GDM1 (cell line): ENCODE measurements at places on chromosomes 7 and 10.

GRCh38 chr7:150719960-150720891 is 3.8 kb downstream of the GIMAP1 start:
- no peak for DNase-seq

DNA sequence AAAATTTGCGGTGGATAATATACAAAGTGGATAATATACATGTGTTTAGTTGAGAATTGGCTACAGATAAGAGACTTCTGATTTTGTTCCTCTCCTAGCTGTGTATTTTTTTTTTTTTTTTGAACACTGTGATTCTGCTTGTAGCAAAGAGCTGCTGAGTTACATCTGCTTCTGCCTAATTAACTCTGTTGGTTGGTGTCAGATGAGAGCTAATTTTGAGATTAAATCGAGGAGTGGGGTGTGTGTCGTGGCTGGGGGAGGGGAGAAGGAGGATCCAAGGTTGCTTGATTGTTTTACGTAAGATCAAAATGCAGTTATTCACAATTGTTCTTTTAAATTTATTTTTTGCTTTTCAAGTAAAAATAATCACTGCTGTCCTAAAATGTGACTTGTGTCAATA is 11.3 kb downstream of the KAT6B start:
- no peak for DNase-seq

GRCh38 chr7:64688988-64689387 is 23.1 kb downstream of the ZNF107 start:
- no peak for DNase-seq

GRCh38 chr10:104209575-104210198 is 22.5 kb downstream of the CFAP43 start:
- DNase-seq = peak; percentile 1

DNA sequence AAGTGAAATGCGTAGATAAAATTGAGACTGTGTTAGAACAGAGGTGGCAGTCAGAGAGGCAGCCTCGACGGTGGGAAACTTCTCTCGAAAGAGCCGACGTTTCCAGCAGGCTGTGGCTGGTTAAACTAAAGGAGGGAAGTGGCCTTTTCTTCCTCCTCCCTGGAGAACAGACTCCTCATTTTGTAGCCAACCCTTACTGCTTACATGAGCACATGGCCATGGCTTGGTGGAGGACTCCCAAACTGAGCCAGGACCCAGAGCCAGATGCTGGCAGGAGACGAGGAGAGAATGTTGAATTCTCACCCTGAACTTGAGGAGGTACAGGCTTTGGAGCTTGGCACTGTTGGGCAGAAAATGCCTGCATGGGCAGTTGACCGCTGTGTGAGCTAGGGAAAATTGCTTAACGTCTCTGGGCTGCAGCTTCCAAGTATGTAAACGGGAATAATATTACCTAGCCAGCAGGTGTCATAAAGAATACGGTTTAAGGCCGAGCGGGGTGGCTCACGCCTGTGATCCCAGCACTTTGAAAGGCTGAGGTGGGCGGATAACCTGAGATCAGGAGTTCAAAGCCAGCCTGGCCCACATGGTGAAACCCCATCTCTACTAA is 24.5 kb downstream of the MMD2 start:
- DNase-seq = no peak

GRCh38 chr7:103114576-103115008 is 34.3 kb downstream of the NAPEPLD start:
- DNase-seq = no peak

DNA sequence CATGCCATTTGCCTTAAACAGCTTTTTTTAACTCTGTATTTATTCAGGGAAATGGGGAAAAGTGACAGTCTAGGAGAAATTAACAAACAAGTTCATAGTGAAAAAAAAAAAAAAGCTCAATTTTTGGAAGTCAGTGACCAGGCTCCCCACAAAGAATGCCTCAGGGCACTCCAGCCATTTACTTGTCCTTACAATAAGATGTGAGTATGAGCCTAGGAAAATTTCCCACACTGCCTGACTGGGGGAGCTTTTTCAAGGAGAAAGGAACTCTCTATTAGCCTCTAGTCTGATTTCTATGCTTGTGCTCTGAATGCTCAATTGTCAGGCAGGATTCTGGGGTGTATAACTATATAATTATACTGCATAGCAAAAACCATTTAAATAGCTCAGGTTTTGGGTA is 74.9 kb upstream of the NRBF2 start:
- no peak for DNase-seq

- DNase-seq = no peak
These were observed 113.0 kb upstream of the CACUL1 start for GRCh38 chr10:118867768-118868167.

DNA sequence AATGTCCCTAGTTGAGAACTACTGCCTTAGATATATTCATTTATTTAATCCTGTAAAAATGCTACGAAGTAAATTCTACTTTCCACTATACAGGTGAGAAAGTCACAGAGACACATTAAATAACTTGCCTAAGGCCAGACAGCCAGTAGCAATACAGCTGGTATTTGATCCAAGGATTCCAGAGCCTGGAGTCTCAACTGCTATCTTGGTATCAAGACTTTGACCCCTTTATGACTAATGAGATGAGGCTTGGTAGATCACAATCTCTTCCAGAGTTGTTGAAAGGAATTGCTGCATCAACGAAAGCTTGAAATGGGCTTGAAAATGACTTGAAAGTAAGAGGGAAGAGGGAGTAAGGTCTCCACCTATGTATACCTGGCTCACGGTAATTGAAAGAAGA is 83.3 kb downstream of the ORC5 start:
- no peak for DNase-seq

DNA sequence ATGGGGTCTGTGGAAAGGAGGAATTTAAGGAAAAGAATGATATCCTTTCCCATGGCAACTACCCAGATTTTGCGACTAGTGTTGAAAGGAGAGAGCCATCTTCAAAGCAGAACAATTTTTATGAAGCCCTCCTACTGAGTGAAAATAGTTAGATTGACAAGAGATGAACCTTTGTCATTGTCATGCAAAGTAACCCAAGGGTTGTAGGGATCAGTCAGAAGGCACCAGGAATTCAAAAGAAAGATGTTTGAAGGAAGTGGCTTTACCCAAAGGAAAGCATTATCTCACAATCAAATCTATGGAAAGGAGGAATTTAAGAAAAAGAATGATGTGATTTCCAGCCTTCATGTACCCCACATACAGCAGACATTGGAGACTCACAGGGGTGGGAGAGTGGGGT is 544.4 kb downstream of the IPMK start:
- no peak for DNase-seq

DNA sequence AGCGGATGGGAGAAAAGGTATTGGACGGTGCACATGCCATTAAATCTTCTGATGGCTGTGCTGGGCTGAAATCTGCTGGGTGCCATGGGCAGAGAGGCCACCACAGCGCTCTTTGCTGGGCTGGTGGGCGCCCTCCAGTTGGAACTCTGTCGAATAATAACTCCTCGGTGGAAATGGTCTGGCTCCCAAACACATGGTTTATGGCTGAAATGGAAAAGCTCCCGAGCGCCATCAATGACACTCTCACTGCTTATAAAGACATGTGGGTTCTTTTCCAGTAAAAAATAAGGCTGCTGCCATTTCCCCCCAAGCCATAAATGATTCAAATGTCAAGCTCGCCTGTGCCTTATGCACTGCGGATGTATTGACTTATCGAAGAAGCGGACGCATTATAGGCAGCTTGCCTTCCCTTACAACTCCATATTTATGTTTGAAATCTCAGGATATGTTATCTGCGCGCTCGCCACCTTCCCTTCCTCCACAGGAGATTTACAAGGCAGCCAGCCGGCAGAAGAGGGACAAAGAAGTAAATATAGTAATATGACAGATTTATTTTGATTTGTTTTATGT is 239.0 kb upstream of the MKI67 start:
- no peak for DNase-seq

DNA sequence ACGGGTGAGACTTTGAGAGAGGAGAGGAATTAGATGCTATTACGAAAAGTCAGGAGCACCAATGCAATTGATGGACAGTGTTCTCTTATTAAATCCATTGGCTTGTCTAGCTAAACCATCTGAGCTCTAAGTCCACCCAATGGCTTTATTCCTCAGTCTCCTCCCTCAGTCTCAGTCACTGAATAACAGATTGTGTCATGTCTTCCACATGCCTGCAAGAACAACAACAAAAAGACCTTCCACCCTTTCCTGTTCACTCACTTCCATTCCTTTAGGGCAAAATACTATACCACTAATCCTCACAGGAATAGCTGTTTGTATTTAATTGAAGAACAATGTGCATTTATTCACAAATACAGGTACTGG is 154.8 kb upstream of the LAMB4 start:
- DNase-seq = no peak

DNA sequence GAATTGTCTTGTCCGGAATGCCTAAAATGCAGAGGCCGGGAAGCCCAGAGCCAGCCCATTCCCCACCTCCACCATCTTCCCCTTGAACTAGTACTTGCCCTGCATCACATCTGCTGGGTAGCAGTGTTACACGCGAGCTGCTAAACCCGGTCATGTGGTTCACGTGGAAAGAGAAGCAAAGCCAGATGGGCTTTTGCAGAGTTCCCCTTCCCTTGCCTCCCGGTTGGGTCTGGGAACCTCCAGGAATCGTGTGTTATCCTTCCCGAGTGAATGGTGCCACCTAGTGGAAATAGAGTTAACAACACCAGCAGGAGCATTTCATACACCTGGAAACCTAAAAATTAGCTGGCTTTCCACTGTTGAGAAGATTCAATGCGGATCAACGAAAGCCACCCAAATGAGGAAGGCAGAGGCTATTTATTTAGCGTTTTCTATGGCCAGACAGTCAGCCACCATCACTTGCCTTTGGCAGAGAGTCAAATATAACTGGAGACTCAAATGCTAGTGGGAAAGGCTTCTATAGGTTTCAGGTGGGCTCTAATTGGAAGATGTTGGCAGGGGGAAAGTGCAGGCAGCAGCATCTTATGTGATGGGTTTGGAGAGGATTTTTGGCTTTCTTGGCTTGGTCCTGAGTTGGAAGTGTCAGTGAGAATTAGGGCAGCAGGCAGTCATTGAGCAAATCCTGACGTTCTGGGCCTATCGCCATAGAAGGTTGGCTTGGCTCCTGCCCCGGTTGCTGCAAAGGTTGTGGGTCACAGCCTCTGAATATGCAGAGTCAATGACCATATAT is 12.9 kb upstream of the DENND2A start:
- no peak for DNase-seq

- DNase-seq = no peak
These were observed 45.9 kb downstream of the COL1A2 start for GRCh38 chr7:94440451-94441039.

- DNase-seq = no peak
These were observed 274.9 kb upstream of the NEBL start for GRCh38 chr10:21171936-21172541.

- DNase-seq = no peak
These were observed 97.6 kb upstream of the GSDME start for GRCh38 chr7:24854866-24855265.

DNA sequence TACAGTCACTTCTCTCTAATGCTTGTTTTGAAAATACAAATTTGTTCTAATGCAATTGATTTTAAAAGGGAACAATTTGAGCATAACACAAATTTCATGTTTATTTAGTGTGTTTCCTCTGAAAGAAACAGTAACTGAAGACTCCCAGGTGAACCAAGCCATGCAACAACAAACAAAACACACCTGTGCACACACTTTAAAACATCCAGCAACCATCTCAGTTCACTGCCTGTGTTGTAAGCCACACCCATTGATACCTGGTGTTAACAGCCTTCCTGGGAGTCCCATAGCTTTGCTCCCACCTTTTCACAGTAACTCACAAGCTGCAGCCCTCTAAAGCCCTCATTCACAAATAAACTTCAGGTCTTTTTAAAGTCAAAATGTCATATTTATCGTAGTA is 89.3 kb downstream of the DOCK4 start:
- no peak for DNase-seq

GRCh38 chr7:7816816-7817536 is 98.6 kb upstream of the RPA3 start:
- DNase-seq = no peak

DNA sequence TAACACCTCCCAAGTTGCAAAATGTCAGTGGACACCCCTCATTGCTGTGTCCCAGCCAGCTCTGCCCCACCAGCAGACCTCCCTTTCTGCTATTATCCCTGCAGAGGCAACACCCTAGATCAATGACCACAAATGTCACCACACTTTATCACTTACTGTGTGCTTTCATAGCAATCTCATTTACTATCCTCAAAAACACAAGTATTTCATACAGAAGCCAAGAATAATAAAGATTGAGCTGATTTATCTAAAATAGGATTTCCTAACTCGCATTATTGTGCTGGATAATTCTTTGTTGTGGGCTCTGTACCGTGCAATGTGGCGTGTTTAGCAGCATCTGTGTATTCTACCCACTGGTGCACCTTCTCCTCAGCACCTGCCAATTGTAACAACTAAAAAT is 13.2 kb upstream of the ABCB5 start:
- DNase-seq = no peak

DNA sequence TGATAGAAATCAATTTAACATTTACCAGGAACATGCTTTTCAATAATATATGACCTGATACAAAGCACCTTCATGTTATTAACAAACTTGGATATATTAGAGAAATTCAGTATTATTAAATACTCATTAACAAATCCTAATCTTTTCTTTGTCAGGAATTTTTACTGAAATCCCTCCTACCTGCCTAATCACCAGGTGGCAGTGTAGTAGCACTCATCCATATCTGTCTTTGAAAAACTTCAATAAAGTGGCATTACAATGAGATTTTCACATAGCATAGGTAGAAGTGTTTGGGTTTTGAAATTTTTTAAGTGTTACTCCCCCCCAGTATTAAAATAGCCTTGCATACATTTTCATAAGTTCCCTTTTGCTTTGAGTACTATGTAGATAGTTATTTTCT is 1246.6 kb upstream of the LRRN3 start:
- no peak for DNase-seq

- no peak for DNase-seq
These were observed 171.1 kb downstream of the FAM107B start for GRCh38 chr10:14603534-14604102.

DNA sequence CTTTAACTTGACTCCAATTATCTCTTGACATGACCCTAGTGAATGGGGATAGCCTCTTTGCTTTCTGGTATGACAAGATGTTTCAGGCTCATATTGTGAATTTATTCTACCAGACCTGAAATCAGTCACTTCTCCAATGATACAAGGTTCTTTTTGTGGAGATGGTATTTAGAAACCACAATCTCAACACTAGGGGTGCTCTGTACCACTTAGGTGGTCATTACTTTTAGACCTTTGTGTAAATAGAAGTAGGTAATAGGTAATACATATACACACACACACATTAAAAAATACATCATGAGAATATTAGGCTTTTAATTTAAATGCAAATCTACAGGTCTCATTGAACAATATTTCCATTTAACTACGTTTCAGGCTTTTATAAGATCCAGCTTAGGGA is 199.0 kb upstream of the RHOBTB1 start:
- DNase-seq = no peak

GRCh38 chr7:116218051-116218645 is 7.8 kb downstream of the TES start:
- DNase-seq = no peak

- DNase-seq = peak; percentile 12
These were observed 7.5 kb upstream of the LRRN3 start for GRCh38 chr7:111083413-111083812.

- DNase-seq = peak; percentile 87
These were observed at the start of gene CCDC71L for GRCh38 chr7:106660862-106661720. Gene CCDC71L (minus strand): TSS chr7:106661158. CDS start chr7:106660896, 262 bp downstream.

- no peak for DNase-seq
These were observed 162.6 kb downstream of the PTEN start for GRCh38 chr10:88026031-88026430.

GRCh38 chr7:42947521-42947920 is 15.3 kb downstream of the MRPL32 start:
- DNase-seq = no peak
